Femur (tissue), 1 donor: ENCODE measurements at places on chromosomes 16 and 17.
A peak's percentile ranks its signal among the peaks of the same experiment; 100 is the strongest.

DNA sequence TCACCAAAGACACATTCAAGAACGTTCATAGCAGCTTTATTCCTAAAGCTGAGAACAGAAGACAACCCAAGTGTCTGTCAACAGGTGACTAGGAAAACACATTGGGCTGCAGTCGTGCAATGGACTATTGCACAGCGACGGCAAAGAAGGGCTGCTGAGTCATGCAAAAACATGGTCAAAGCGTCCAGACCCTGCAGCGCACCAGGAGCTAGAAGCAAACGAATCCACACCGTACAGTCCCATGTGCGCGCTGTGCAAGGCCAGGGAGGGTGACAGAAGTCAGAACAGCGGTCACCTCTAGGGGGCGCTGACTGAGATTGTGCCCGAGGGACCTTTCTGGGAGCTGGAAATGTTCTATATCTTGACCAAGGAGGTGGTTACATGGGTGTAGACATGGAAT, 266.4 kb downstream of the MAF start:
- DNase-seq: no peak

DNA sequence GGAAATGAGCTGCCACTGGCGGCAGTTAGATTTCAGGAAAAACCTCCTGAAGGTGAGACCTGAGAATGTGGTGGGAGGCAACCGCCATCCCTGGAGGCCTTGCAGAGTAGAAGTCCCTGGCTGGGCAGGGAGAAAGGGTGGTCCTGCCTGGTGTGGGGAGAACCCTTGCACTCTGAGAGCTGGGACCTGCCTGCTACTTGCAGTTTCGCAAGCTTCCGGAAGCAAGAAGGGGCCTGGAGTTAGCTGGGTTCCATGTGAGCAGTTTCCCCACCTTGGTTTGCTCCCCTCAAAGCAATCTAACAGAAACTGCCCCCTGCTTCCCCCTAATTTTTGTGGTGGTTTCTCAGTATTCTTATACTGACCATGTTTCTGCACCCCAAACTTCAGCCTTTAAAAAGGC, 6.5 kb downstream of the ZNF629 start:
- no peak for DNase-seq

DNA sequence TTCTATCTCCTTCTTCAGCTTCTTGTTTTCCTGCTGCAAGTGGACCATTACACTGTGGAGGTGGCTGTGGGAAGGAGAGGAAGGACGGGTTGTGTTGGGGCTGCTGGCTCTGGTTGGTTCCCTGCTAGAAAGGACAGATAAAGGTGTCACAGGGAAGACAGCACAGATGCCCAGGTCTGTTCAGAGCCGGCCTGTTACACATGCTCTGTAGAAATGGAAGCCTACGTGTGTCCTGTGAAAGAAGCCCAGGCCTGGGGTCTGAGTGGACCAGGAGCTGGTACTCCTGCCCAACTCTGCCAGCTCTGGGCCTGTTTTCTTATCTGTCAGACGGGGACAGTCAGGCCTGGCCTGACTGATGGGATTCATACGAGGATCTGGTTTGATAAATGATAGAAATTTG, 26.4 kb downstream of the DHX38 start:
- DNase-seq: no peak

DNA sequence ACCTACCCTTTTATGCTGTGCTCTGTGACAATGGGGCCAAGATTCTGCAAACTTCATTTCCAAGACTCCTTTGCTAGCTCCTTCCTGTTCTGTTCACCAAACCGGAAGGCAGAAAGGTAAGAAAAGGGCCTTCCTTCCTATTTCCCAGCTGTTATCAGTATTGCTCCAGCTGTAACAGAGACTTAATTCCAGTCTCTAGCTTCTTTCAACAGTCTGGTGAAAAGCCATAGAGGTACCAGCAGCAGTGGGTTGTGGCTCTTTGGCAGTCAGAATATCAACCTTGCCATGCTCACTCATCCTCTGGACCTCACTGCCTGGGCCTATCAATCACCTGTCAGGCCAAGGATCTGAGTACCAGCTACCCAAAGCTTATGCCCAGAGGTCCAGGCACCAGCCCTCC, 89.4 kb upstream of the C17orf78 start:
- no peak for DNase-seq

DNA sequence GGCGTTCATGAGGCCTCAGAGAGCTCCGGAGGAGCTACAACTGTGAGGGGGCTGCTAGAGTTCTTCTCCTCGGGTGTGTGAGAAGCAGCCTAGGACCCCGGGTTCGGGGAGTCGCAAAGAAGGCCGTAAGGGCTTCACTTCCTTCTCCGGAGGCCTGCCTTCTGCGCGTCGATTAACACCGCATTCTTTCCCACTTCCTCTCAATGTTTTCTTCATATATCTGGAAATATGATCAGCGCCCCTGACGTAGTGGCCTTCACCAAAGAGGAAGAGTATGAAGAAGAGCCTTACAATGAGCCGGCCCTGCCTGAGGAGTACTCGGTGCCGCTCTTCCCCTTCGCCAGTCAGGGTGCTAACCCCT, 449 bp downstream of the SMCR8 start:
- DNase-seq: no peak

GRCh38 chr17:3009411-3009920, 53.9 kb downstream of the OR1D5 start:
- peak; percentile 7 for DNase-seq

- no peak for DNase-seq
Observed at GRCh38 chr17:55490376-55490775, 20.9 kb downstream of the SMIM36 start.

GRCh38 chr16:53085369-53085843, 30.6 kb downstream of the CHD9 start:
- DNase-seq: no peak

GRCh38 chr16:28821874-28822519, 802 bp upstream of the ATXN2L start:
- no peak for DNase-seq
